ENCODE measurements at places on chromosomes 13 and 19.

- no peak for DNase-seq
Measured at GRCh38 chr19:5032101-5032967, 63.4 kb downstream of the KDM4B start.

DNA sequence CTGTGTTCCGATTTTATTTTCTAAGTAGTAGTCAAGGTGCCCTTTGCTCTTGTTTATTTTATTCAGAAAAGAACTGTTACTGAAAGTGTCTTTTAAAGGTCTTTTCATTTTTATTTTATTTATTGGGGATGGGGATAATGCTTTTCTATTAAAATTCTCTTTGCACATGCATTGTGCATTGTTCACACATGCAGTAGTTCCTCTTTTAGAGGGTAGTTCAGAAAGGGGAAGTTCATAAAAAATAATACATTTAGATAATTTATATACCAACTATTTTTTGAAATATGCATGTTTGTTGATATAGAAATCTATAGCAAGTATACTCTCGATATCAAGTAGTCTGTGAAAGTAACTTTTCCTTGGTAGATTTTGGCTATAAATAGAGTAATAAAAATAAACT is 3.5 kb downstream of the GPC5 start:
- no peak for DNase-seq

GRCh38 chr13:95642999-95643398 is 1.5 kb downstream of the DZIP1 start:
- DNase-seq: no peak

DNA sequence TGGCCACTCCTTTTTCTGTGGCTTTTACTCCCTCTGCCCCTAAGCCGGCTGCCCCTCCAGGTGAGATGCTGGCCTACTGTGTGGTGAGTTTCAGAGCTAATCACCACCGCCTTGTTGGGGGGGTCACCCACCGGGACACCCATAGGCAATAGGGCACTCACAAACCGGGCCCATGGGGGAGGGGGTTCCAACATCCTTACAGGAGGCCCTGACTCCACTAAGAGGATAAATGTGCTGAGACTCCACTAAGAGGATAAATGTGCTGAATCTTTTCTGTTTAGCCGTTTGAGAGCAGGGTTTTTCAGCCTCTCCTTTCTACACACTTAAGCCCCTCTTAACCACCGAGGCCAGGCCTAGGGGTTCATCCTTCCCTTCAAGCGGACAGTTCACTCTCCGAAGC is 73.7 kb downstream of the SLC15A1 start:
- DNase-seq: no peak

- no peak for DNase-seq
Measured at GRCh38 chr19:51807111-51807701, 12.2 kb downstream of the FPR3 start.

GRCh38 chr13:24307211-24308067 is 1.9 kb upstream of the C1QTNF9 start:
- DNase-seq: peak; percentile 34

- DNase-seq: peak; percentile 26
Measured at GRCh38 chr19:14048443-14049153, 13.3 kb downstream of the PALM3 start.

DNA sequence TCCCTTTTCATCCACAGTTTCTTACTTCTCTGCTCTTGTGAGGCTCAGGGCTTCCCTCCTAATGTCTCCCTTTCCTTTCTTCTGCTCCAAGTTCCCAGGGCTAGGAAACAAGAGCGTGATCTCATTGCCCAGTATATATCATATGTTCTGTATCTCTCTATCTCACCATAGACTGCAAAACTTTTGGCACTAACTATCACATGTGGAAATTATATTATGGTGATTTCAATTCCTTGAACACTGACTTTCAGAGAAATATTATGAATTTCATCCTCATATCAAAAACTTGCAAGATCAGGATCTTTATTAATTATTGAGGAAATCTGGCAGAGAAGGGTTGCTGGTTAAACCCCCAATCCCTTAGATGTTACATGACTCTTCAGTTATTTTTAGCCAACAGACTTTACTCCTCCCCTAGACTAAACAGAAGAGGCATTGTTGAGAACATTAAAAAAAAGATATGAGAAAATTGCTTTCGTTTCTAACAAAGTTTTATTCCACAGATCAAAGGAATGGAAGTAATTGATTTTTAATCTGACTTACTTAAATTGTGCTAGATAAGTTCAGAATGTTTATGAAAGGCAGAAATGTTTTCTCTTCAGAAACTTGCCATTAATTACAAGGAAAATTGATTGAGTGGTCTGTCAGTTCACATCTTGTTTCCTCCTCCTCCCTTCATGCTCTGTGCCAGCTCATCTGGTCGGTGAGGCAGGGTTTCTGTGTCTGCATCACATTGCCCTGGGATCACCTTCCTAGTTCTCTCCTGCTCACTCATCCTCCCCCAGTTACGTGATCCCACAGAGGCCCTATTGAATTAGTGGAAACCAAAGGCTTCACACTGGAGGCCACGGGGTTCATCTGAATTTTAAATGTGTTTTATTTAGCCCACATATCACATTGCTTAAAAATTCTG is 378.5 kb downstream of the LMO7 start:
- DNase-seq: no peak

- no peak for DNase-seq
Measured at GRCh38 chr19:33245948-33246708, 20.5 kb upstream of the SLC7A10 start.
